MV-4-11 (cell line): ENCODE measurements at places on chromosomes 6 and 20.
A peak's percentile ranks its signal among the peaks of the same experiment; 100 is the strongest.

GRCh38 chr20:21090111-21090618 is 16.0 kb downstream of the LINC00237 start:
- peak; percentile 93 for DNase-seq

- DNase-seq: no peak
Observed at GRCh38 chr6:125983246-125983945, 2.9 kb upstream of the TRMT11 start.

GRCh38 chr6:45696738-45697137 is 318.9 kb downstream of the CLIC5 start:
- DNase-seq: no peak

- no peak for DNase-seq
Observed at GRCh38 chr6:125533710-125534397, 215.6 kb upstream of the HEY2 start.

GRCh38 chr20:19223640-19224039 is 11.2 kb downstream of the SLC24A3 start:
- DNase-seq: no peak

DNA sequence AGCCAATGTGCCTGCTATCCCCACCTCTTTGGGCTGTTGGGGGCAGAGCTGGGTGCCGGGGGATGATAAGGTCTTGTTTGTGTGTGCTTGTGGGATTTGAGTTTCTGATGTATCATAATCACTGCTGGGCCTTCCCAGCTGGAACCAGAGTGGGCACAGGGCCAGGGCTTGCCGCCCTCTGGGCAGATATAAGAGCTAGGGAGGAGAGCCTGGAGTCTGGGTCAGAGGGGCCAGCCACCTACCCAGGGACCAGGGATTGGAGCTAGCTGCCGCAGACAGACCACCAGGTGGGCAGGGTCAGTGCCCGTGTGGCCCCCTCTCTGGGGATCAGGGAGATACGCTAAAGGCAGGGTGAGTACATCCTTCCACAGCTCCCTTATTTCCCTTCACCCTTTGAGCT is 3.1 kb upstream of the TLDC2 start:
- DNase-seq: no peak

DNA sequence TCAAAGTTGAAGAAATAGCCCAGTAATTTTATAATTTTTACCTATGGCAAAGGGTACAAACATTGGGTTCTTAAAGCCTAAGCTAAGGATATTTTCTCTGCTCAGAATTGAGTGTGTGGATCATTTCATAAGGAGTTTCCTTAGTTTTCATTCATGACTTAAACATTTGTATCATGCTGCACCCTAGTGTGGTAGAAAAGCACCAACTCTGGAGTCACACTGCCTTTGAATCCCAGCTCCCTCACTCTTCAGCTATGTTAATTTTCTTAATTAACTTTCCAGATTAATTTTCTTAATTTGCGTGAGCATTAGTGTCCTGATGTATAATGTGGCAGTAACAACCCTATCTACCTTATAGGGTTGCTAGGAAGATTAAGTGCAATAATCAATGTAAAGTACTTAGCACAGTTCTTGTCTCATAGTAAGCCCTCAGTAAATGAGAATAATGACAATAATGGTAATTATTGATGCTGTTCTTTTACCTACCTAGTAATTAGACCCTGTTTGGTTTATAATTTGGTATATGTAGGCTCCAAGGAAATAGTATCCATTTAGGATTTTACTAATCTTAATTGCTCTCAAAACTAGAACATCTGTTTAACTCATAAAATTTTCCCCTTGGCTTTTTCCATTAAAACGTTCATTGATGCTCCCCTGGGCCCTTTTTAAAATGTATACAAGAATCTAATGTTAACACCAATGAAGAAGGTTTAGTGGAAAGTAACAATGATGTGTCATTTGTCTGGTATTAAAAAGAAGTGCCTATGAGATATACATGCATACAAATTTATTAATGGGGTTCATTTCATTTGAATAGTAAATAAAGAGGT is 31.6 kb downstream of the DSE start:
- no peak for DNase-seq

GRCh38 chr6:123127807-123128206 is 131.8 kb downstream of the CLVS2 start:
- DNase-seq: no peak

- DNase-seq: no peak
Observed at GRCh38 chr6:1348675-1349074, 36.8 kb downstream of the FOXQ1 start.

DNA sequence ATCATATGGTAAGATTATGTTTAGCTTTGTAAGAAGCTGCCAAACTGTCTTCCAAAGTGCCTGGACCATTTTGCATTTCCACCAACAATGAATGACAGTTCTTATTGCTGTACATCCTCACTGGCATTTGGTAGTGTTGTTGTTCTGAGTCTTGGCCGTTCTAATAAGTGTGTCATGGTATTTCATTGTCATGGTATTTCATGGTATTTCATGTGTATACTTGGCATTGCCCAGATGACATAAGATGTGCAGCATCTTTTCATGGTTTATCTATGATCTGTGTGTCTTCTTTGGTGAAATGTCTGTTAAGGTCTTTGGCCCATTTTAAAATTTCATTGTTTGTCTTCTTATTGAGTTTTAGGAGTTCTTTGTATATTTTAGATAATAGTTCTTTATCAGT is 224.4 kb downstream of the BCAS1 start:
- no peak for DNase-seq
